IPS DF 6.9 (cell line): ENCODE measurements at places on chromosomes 16 and 17.

GRCh38 chr17:43818966-43819365 lies 14.0 kb downstream of the MPP3 start:
- no peak for DNase-seq

DNA sequence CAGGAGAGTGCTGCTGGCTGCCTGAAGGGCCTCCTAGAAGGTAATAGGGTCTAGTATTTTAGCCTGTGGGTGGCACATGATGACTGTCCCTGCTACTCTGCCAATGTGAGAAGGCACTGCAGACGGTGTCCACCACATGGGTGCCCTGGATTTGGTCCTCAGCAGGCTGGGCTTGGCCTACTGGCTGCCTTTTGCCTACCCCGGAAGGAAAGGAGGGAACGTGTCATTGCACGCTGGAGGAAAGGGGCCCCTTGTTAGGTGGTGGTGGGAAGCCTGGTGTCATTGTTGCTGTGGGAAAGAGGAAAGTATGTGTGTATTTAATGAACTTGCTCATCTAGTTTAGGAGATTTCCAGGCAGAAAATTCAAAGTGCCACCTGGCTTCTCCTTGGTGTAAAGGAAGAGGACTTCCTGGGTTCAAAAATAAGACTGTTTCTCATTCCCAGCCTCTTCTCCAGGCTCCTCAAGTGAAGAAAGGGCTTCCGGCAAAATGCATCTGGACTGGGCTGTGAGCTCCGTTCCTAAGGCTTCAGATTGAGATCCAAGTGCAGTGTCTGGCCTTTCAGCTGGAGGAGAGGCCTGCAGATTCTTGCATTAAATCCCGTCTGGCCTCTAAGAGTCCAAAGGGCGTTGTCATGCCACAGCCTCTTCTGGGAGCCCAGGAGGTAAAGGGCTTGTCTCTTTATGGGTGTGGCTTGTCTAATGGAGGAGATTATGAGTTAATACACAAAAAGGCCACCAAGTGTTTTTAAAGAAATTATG lies 55.1 kb downstream of the RPTOR start:
- DNase-seq, result no peak

- DNase-seq, result peak; percentile 68
These were observed 2.9 kb upstream of the CACNG3 start for GRCh38 chr16:24253192-24253591.

DNA sequence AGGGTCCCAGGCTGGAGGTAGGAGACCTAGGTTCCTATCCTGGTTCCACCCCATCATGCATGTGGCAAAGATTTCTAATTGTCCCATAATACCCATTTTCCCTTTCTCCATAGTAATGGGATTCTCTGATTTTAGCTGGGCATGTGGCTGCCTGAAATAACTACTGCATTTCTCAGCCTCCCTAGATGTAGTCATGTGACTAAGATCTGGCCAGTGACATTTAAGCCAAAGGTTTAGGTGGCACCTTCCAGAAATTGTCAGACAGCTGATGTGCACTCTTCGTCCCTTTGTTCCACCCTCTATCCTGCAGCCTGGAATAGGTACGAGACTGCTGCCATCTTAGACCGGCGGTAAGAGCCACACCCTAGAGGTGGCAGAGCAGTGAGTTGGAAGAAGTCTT lies 8.2 kb downstream of the NXPH3 start:
- no peak for DNase-seq

DNA sequence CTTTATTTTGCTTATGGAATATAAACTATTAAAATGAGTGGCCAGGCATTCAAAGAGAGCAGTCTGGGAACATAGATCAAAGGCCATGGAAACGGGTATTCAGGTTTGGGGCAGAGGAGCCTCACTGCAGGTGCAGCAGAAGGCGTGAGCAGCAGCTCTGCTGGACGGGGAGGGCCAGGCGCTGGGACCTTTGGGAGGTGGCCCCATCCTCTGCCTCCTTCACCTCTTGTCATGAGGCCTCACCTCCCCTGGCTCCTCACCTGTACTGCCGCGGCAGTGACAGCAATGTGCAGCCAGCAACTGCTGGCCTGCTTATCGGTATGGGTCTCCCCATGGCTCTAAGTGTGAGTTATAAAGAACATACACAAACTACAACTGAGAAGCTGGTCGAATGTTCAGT lies 109.4 kb downstream of the CDK5R1 start:
- no peak for DNase-seq

DNA sequence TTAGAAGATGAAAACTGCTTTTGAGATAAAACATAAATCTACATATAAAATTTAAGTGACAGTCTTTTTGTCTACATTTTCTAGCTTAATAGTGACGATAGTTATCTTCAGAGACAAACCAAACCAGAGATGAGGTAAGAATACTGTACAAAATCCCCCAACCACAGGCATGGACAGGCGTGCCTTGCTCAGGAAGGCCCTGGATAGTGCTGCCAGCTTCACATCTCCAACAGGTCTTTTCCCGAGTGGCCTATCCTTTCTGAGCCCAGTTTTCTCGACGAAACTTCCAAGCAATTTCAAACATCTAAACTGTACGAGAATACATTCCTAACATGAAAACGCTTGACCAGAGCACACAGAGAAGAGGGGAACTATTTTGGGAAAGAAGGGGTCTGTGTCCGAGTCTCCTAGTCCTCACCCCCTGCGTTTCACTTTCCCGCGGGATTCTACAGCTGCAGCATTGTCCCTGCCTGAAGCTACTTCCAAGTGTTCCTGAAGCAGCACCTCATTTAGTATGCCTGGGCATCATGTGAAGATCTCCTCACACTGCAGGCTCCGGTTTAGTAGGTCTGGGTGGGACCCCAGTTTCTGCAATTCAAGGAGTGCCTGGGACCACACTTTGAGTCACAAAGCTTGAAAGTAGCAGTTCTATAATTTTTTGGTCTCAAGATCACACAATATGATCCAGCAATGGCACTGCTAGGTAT lies 37.8 kb downstream of the GNA13 start:
- no peak for DNase-seq

- DNase-seq, result no peak
These were observed 52.2 kb downstream of the VPS35L start for GRCh38 chr16:19607616-19608280.

GRCh38 chr17:39002991-39003715 lies 36.0 kb upstream of the FBXO47 start:
- no peak for DNase-seq

GRCh38 chr16:88882358-88883030 lies 16.0 kb upstream of the PABPN1L start:
- no peak for DNase-seq

- DNase-seq, result no peak
These were observed 1030.9 kb upstream of the CDH8 start for GRCh38 chr16:63067141-63067540.

- DNase-seq, result peak; percentile 45
These were observed 4.0 kb downstream of the BECN1 start for GRCh38 chr17:42819939-42820535.

GRCh38 chr17:52202520-52203080 lies 44.1 kb upstream of the CA10 start:
- no peak for DNase-seq

DNA sequence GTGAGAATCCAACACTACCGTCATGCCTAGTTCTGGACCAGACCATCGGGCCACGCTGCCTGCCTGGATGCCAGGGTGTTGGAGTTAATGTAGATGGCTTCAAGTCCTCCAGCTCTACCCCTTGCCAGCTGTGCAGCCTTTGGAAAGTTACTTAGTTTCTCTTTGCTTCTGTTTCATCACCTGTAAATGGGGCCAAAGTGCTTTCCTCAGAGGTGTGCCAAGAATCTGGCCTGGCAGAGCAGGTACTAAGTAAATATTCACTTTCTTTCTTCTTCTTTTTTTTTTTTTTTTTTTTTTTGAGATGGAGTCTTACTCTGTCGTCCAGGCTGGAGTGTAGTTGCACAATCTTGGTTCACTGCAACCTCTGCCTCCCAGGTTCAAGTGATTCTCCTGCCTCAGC lies 159.5 kb upstream of the RPL38 start:
- no peak for DNase-seq

DNA sequence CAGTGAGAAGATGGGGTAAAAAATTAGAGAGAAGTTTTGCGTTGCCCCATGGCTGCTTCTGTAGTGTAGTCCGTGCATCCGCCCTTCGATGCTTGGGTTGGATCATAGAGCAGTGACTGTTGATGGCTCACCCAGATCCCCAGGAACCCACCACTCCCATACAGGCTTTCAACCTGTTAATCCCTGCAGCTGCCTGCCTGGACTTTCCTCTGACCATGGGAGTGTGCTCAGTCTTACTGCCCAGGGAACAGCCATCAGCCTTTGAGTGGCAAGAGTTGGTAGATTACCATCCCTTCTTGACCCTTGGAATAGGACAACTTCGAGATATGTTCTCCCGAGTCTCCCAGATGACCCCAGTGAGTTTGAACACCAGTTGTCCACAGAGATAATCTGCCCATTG lies 299.5 kb upstream of the HSBP1 start:
- no peak for DNase-seq
